ENCODE measurements at places on chromosomes 12 and 14. TPM values are rescaled to one million over a fixed set of nuclear protein-coding genes. Genes with fewer than 3 reads are reported as not detected.

The RHOJ gene
- total RNA-seq = 38.6 TPM

The TAS2R14 gene
- 2.5 TPM for total RNA-seq

The KRT72 gene
- total RNA-seq = not detected

The CFAP251 gene
- total RNA-seq = 2.5 TPM

The PPP1R36 gene
- 0.46 TPM for total RNA-seq

The RERGL gene
- total RNA-seq = 0.72 TPM

The CLEC4D gene
- 1.1 TPM for total RNA-seq

GRCh38 chr14:24051789-24052655, at the start of gene CARMIL3:
CARMIL3 (plus strand) TSS chr14:24052009; CDS start chr14:24052154, 145 bp downstream.
- peak; percentile 89 for DNase-seq

DNA sequence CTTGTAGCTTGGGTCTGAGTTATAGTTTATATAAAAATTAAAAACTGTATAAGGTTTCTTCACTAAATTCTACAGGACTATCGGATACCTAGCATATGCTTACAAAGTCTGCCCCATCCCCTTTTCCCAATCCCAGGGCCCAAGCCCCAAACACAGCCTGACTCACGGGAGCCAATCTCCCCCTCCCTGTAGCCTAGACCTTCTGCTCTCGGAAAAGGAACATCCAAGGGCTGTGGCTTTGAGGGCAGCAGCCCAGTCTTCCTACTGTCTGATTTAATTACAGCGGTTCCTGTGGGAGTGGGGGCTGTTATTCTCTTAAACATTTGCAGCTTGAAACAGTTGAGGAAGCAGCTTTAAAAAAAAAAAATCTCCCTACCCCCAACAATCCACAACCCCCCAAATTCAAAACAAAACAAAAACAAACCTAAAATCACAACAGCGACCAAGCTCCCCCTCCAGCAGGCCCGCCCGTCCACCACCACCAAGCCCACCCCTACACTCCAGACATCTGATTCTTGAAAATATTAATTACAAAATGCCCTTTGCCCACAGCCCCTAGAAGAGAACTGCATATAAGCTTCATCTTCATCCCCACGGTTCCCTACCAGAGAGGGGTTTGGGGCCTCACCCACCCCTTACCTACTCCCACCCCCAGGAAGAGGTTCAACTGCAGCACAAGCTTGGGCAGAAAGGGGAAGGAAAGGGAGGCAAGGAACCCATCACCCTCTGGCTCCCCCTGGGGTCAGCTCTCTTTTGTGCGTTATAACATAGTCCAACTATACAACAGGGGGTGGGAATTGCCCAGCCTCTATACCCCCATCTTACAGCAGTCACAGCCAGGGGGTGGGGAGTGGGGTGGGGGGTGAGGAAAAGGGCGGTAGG, 1.1 kb upstream of the PRKAG1 start:
- DNase-seq = no peak

- DNase-seq = peak; percentile 95
Observed at GRCh38 chr14:49692811-49693734, at the start of gene KLHDC1. KLHDC1 (plus strand) TSS chr14:49693120; CDS start chr14:49693195, 75 bp downstream.

DNA sequence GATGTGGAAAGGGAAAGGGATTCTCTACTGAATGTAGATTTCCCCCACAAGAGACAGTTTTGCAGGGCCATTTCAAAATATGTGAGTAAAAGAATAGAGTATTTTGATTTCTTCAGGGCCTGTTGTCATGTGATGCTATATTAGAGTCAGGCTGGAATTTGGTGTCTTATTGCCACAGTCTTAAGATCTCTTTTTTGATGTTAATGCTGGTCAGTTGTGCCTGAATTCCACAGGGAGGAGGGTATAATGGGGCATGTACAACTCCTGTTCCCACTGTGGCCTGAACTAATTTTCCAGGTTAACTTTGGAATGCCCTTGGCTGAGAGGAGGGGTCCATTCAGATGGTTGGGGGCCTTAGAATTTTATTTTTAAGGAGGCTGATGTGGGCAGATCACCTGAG, 111.0 kb upstream of the MAX start:
- no peak for DNase-seq

DNA sequence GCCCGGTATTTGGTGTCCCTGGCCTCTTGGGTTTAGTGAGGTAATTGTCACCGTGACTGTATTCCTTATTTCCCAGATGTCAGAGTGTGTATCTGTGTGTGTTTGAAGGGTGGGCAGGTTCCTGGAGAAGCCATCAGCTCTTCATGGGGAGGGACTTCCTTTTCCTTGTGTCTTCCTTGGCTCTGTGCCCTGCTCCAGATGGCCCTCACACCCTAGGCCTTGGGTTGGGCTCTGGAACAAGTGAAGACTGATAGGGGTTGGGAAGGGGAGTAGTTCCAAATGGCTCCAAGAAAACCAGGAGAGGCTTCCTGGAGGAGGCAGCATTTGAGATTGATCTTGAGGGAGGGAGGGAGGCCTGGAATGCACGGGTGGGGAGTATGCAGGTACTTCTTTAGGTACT, 43.8 kb upstream of the PRIMA1 start:
- no peak for DNase-seq

- DNase-seq = no peak
Observed at GRCh38 chr14:53814392-53814791, 142.2 kb downstream of the BMP4 start.

DNA sequence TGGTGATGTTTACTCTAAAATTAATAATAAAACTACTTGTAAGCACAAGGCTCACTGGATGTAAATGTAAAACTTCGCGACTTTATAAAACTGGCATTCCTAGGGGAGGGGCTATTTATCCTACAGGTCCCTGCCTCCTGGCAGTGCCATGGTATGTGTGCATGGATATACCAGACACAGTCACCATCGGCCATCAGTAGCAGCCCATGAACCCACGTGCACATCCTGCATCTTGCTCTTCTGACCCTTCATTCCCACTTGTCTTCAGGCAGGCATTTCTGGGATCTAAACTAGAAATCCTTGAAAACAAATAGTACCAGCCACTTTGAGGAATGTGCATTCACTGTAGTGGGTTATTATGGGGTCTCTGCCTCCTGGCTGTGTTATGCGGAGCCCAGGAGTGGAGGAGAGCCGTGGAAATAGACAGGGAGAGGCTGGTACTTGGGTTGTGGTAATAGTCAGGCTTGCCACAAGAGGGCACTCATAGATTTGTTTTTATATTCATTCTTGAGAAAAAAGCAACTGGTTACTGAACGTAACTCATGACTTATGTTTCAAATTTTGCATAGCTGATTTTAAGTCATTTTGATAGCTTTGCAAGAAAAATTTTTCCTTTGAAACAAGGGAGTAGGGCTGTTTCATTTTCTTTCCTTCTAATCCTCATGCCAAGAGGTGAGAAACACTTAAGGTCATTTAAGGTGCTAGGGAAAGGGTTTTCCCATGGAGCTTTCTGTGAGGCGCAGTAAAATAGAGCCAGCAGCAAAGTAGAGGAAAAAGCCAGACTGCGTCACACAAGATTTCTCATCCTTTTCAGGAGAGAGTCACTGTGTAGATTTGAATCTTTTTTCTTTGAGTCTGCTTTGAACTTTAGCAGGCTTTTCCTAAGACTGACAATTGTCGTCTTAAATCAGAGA, 17.4 kb upstream of the GALNT16 start:
- DNase-seq = no peak

- DNase-seq = no peak
Observed at GRCh38 chr14:68564826-68565759, 227.8 kb downstream of the ZFP36L1 start.

GRCh38 chr12:40033242-40033630, 72.6 kb downstream of the SLC2A13 start:
- no peak for DNase-seq

DNA sequence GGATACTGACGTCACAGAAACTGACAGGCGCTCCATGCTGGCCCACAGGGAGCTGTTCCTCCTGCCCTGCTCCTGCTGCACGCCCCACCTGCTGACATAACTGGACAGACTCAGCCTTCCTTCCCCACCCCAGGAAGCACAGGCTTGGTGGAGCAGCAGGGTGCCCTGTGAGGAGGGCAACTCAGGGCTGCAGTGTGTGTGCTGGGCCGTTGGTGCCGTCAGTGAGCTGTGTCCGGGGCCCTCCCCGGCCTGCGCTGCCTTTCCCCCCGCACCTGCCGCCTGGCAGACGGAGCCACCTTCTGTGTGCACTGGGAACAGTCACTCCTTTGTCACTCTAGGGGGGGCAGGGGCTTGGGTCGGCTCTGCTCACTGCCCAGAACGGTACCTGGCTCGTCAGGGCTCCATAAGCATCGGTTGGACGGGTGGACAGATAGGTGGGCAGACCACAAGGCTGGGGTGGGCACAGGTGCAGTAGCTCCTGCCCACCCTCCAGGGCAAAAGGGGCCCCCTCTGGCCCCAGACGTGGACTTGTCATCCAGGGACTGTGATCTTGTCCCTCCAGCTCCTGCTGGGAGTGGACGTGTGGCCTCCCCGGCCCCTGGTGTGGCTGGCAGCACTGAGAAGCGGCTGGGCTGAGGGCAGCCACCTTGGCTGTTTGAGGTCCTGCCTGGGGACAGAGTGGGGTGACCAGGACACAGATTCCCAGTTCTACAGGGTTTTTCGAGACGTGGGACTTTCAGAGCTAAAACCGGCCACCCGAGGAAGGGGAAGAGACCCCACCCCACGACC, 32.8 kb downstream of the FBRSL1 start:
- DNase-seq = no peak

DNA sequence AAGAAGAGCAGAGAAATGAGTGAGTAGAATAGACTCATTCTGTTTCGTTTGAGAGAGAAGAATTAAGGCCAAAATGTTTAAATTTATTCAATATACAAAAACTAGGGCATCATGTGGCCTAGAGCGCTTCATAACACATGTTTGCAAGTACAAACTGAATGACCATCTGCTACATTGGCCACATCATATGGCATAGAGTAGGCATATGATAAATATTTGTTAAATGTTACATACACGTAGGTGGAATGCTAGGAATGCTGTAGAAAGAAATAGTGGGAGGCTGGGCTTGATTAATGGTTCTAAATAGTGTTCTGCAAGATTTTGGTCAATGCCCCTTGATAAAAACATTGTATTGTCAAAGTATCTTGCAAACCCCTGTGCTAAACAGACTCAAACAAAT, 10.8 kb downstream of the MGP start:
- no peak for DNase-seq

DNA sequence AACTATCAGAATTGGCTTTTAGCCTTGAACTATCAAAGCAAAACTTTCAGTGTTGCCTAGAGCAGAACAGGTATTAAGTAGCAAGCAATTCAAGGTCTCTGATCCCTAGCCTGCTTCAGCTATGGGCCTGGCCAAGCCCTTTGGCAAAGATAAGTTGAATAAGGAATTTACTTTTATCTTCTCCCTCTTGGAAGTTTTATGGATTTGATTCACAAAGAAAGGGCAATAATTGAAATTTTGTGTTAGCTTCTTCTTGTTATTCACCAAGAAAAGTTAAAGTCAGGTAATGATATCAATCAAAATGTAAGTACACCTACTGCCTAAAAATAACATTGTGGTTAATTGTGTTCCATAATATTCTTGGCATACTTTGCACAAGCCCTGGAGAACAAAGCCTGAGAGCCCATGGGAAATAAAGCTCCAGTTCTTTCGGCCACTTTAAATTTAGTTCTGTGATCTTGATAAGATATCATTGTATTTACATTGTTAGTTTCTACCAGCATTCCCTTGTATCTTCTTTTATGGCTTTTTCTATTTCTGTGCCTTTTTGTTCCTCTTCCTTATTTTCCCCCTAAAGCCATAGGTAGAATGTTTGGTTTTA, 158.0 kb downstream of the RAD51B start:
- DNase-seq = no peak

- peak; percentile 64 for DNase-seq
Observed at GRCh38 chr14:88013750-88014349, 8.9 kb downstream of the GPR65 start.

DNA sequence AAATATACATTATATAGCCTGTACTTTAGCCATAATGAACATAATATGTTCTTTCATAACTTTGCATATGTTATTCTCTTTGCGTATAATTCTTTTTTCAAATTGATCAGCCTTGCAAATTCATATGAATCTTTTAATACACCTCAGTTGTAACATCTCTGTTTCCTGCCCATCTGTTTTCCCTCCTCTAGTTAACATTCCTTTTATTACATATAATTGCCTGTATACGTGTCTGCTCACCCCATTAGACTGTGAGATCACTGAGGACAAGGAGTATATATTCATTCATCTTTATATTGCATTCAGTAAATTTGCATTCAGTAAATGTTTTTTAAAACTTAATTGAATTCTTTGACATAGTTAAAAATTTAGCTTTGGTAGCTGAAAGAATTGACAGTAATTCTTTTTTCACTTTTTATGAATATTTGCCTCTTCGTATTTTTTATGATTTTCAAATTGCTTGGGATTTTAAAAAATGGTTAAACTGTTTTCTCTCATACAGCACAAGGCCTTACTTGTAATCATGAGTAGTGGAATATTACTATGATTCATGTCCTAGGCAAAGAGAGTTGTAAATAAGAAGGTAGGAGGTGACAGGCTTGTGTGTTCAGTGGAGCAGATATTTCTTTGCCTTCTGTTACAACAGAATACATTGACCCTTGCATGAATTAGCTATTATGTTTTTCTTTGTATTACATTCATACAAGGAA, 32.8 kb upstream of the KLHL42 start:
- no peak for DNase-seq

DNA sequence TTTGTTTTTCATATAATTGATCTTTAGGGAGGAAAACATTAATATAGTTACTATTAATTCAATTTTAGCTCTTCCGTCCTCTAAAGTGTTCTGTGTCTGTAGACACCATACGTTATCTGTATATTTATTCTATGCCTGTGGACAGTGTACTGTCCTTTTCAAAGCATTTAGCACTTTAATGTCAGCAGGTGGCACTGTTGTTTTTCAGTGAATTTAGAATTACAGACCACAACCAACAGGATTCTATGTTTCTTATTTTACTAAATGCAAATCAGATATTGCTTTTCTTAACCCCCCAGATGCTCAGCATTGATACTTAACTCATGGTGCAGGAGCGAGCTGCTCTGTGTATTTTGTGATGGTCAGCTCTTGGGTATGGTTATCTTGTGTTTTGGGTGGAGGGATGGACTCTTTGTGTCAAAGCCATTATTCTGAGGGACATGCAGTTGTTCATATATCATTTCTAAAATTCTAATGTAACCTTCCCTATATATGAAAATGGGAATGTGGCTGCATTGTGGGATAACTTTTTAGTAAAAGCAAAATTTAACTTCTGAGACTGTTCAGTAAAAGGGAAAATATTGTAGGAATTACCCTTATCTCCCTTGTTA, 65.2 kb downstream of the PAPOLA start:
- no peak for DNase-seq
